ENCODE measurements at places on chromosomes 2 and 18.

GRCh38 chr2:240374085-240374907 is 61.2 kb upstream of the GPC1 start:
- no peak for DNase-seq

DNA sequence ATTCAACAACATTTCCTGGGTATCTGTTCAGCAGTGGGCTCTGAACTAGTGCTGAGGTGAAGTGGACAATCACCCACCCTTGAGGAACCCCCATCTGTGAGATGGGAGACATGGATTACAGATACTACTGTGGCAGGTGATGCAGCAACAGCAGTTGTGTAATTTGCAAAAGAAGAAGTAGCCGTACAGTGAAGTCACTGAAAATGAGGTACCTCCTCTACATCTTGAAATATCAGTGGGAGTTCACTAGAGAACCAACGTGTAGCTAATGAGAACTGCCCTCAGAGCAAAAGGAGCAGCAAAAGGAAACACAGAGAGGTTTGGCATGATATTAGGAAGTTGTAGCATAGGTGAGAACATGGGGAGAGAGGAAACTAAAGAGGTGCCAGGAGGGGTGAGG is 41.3 kb downstream of the VSNL1 start:
- DNase-seq = no peak

DNA sequence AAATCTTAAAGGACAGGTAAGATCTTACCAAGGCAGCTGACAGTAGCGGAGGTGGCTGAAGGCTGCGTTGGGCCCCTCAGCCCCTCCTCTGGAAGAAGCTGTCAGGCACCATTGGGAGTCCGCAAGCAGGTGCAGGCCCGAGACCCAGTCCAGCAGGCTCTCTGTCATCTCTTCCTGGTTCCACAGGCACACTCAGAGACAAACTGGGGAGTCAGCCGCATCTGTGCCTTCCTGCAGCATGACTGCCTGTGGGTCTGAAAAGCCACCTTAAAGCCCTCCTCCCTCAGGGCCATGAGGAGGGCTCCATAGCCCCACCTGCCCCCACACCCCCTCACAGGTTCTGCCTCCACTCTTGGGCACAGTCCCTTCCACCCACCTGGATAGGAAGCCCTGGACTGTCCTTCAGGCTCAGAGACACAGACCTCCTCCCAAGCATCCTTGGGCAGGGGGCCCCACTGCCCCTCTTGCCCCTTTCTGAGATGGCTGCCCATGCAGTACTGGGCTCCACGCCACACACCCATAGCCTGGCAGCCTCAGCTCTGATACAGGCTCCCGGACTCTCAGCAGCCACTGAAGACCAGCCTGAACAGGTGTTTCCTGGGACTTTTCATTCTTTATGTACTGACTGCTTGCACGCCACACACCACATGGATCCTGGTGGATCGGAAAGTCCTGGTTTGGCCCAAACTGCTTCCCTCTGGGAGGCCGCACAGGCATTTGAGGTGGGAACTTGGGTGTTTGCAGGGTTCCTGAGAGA is 239.8 kb downstream of the SEPTIN10 start:
- DNase-seq = no peak

GRCh38 chr2:5328826-5329225 is 363.4 kb upstream of the SOX11 start:
- no peak for DNase-seq

DNA sequence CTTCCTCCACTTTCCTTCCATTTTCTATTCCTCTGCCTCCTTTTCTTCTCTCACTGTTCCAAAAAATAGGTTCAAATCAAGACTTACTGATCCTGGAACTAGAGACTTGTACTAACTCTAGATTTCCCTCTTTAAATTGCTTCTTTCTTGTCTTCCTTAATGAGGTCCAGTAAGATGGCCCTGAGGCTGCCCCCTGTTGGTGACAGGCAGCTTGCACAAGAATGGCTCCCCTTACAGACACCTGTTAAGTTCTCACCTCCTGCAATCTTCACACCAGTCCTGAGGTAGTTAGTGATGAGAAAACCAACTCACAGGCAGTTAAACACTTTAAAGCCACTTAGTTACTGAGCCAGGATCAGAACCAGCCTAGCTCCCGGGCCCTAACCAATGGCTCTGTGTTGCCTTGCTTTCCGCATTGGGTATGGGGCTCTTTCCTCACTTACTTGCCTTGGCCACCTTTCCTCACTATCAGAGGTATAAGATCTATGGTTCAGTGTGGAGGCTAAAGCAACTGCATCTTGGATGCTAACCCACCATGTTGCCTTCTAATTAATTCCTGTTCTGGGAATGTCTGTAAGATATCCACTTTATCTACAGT is 130.6 kb downstream of the AKAIN1 start:
- no peak for DNase-seq

- DNase-seq = no peak
Measured at GRCh38 chr2:31302940-31303563, 69.1 kb downstream of the EHD3 start.

DNA sequence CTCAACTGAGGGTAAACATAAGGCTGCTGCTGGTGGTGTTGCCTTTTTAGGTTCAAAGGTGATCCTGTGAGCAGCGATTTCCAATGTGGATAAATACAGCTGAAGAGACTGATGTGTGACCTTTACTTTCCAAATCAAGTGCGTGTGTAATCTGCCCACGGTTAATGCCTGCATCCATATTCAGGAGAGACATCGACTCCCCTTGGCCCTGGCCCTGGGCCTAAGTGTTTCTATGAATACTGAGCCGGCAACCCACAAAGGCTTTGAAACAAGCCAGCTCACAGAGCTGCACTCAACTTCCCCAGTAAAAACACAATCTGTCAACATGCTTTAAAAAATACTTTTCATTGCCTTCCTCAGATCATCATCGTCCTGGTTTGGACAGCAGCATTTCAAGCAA is 1026.6 kb downstream of the TMEM182 start:
- DNase-seq = no peak

DNA sequence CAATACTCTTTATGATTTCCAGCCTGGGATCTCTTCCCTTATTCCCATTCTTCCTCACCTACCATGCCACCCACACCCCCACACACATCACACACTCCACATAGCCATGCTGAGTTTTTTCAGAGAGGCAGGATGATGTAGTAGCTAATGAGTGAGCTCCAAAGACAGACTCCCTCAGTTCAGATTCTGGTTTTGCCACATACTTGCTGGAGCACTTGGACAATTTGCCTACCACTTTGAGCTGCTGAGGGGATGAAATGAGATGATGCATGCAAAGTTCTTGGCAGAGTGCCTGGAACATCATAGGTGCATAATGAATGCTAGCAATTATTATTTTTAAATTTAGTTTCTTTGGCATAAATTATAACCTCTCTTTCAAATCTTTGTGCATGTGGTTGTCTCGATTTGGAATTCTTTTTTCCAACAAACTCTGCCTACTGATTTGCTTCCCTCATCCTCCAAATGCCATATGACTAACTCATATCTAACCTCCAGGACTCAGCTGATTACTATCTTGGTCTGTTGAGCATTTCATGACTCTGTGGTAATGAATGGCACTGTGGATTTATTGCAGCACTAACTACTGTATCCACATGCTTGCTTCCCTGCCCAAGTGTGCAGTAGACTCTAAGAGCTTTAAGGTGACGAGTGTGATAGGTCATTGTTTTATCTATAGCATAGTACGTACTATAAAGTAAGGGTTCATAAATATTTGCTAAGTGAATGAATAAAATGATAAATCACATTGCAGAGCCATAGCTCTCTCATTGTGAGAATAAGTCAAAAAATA is 99.1 kb downstream of the TACR1 start:
- no peak for DNase-seq

GRCh38 chr18:49668574-49669275 is 106.9 kb downstream of the LIPG start:
- DNase-seq = peak; percentile 58

DNA sequence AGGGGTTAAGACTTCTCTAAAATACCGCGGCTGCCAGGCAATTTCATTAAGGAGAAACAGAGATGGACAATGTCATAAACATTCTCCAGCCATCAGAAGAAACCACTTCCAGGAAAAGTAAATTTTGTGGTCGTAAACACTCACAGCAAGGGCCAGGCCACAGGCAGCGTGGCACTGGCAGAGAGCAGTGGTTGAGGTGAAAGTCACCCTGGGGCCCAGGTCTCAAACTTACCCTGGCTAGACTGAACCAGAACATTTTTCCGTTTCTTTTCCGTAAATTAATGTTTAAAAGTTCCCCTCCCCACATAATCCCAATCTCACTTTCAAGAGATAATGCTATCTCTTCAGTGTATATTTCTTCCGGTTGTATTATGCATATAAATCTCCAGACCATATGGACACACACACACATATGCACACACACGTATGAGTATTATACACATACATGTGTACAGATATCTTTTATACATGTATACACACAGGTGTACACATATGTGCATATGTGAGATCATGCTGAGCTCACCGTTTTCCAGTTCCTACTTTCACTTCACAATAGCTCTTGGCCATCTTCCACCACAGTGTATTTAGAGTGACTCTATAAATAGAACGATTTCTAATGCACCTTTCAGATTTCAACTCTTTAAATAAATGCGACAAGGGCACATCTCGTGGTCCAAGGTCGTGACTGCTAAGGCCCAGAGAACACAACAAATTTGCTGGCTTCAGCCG is 90.1 kb downstream of the MALT1 start:
- no peak for DNase-seq

DNA sequence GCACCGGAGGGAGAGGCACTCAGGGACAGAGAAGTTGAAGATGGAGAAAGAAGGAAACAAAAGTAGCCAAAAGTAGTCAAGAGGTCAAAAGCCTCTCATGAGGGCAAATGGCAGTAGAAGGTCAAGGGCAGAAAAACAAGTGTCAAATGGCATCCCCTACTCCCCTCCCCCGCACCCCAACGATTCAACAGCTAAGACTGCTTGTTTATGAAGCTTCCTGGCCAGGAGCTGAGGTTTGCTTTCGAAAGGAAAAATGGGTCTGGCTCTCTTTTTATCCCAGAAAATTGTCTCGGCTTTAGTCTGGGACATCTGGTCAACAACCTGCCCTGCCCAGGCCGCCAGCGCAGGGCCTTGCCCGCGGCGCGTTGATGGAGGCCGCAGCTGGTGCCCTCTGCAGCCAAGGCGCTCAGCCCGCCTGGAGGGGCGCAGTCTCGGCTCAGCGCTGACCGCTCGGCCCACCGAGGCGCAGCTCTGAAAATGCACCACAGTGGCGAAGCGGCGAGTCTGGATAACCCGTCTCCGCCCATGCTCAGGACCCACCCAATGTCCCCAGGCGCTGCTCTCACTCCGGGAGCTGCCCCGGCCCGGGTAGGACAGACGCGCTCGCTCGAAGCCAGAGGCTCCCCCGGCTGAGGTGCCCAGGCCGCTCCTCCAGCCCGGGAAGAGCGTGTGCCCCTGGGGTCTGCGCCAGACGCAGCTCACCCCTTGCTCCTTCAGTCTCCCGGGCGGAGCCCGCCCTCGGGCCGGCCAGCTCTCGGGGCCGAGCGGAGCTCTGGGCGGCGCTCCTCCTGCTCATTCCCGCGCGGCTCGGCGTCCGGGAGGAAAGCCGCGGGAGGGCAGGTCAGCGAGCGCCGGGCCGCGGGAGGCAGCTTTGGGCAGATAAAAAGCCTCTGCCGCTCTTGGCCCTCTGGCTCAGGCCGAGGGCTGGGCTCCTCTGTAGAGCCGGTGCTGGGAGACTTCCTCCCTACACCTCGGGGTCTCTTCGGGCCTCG is 1.8 kb upstream of the TBR1 start:
- no peak for DNase-seq

DNA sequence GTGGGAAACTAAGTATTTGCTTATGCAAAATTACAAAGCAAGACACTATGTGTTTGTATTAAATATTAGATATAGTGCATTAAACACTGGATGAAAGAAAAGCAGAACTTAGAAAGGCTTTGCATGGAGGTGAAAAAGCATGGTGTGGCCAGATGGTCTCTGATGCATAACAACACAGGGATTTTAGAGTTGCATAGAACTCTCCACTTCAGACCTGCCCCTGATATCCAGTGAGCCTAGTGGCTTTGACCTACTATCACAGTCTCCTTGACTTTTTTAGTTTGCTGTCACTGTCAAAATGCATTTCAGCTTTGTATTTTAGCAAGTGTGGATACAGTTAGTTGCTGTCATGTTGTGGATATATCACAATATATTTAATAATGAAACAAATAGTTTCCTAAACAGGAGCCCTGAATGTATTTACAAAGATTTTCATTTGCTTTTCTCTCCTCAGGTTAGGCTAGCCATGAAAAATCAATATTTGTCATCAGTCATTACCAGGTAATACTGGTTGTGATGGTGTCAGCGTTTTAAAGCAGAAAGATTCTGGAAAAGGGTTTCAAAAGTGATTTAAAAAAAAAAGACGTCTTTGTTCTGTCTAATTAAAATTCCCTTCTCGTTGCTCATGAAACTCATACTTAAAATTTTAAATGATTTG is 5.2 kb downstream of the CSRNP3 start:
- no peak for DNase-seq

- no peak for DNase-seq
Measured at GRCh38 chr2:119483896-119484718, 40.2 kb downstream of the SCTR start.

GRCh38 chr2:150944315-150944714 is 317.3 kb downstream of the RBM43 start:
- no peak for DNase-seq

- no peak for DNase-seq
Measured at GRCh38 chr18:29226213-29226612, 1049.3 kb upstream of the CDH2 start.

GRCh38 chr2:187775651-187776050 is 221.4 kb upstream of the TFPI start:
- no peak for DNase-seq

GRCh38 chr2:19809206-19809605 is 92.6 kb downstream of the TTC32 start:
- no peak for DNase-seq

GRCh38 chr18:32937066-32937465 is 164.2 kb upstream of the KLHL14 start:
- DNase-seq = no peak

- DNase-seq = no peak
Measured at GRCh38 chr2:207215308-207215707, 49.6 kb upstream of the KLF7 start.

DNA sequence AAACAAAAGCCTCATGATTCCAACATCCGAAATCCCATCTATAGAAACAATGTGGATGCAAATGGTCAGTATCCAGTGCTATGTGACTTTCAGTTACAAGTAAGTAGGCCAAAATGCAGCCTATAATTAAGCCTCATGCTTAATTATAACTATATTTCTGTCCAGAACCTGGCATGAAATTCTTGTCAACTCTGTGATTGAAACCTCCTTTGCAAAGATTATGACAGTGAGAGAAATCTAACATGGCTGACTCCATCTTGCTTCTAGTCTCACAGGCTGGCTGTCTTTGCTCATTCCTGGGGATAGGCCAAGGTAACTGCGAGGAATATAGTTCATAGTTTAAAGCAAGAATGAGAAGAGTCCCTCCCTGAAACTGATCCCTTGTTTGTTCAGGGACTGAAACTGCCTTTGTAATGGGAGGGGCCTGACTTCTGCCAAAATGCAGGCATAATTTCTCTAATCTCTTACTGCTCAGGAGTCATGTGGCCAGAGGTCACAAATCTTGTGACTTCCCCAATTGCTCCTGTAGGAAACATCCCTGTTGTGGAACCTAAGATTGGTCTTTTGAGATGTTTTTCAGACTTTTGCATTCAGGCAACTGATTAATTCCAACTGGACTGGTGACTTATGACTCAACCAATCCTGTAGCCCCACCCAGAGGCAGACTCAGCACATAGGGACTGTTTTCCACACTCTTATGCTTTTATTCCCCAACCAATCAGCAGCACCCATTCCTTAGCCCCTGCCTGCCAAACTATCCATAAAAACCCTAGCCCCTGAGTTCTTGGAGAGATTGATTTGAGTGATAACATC is 84.5 kb upstream of the TLK1 start:
- DNase-seq = no peak

- DNase-seq = peak; percentile 59
Measured at GRCh38 chr2:133497270-133497893, 70.9 kb downstream of the NCKAP5 start.
